ENCODE measurements at places on chromosomes 7 and 10. TPM values are rescaled to one million over a fixed set of nuclear protein-coding genes. Genes with fewer than 3 reads are reported as not detected.
A peak's percentile ranks its signal among the peaks of the same experiment; 100 is the strongest.

DNA sequence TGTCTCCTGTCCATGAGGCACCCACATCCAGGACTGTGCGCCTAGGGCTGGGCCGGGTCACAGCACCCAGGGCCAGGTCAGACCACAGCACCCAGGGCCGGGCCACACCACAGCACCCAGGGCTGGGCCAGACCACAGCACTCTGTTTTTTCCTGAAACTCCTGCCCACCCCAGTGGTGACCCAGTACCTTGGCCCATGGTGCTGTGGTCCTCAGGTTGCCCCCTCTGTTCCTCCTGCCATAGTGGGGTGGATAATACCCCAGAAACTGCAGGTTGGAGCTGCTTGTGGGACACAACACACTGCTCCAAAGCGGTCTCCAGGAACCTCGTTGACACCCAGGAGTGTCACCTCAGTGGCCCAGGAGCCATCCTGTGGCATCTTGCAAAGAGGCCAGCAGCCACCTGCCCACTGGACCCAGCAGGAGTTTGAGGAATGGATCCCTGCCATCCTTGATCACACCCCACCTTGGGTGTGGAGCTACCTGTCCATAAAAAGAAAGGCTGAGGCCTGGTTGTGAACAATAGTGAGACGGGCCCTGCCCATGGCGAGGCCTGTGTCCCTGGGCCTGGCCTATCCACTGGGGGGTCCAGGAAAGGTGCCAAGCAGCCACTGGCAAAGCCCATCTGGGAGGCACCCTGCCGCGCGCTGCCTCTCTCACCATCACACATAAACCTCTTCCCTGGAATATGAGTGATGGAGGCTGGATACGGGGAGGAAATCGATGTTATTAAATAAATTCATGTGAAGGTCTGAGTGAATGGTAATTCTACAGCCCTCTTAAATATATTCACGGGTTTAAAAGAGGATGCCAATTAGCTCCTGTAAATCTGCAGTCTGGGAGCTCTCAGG, 89.0 kb downstream of the NKX6-2 start:
- no peaks in the 10 kb centered on the region for H3K36me3 ChIP-seq
- no peaks in the 10 kb centered on the region for H3K27me3 ChIP-seq
- no peak overlapping the region for H3K4me3 ChIP-seq
- no peak overlapping the region for H3K27ac ChIP-seq
- peaks cover 20% of the 10 kb centered on the region for H3K4me1 ChIP-seq

DNA sequence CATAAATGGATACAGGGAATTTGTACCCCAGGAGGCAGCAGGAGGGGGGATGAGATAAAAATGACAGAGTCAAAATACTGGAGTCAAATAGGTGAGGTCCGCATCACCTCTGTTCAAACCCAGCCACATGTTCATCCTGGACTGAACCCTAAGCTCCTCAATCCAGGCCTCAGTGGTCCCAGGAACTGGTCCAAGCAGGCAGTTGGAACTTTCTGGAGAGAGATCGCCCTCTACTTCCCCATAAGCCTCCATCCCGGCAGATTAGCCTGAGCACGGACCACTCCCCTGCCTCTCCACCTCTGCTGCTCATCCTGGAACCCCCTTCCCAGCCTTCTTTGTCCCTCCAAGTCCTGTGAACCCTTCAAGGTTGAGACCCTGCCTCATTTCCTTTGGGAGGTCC, 959.7 kb upstream of the ZNF722 start:
- no peak overlapping the region for H3K4me3 ChIP-seq
- no peak for DNase-seq
- H3K27me3 ChIP-seq, result no peaks in the 10 kb centered on the region
- no peak overlapping the region for H3K27ac ChIP-seq

The TNKS2 gene
- 53.3 TPM for total RNA-seq

- H3K36me3 ChIP-seq, result no peaks in the 10 kb centered on the region
- peak overlapping the region; percentile 73 for H3K27ac ChIP-seq
- H3K4me1 ChIP-seq, result no peaks in the 10 kb centered on the region
- no peaks in the 10 kb centered on the region for H3K27me3 ChIP-seq
Measured at GRCh38 chr7:117791877-117792780, 81.1 kb downstream of the CTTNBP2 start.

- H3K27me3 ChIP-seq, result no peaks in the 10 kb centered on the region
- DNase-seq, result no peak
- no peak overlapping the region for H3K27ac ChIP-seq
- H3K4me3 ChIP-seq, result no peak overlapping the region
Measured at GRCh38 chr7:50648570-50649169, 83.5 kb upstream of the DDC start.

- H3K36me3 ChIP-seq, result no peaks in the 10 kb centered on the region
- no peaks in the 10 kb centered on the region for H3K4me1 ChIP-seq
- no peak overlapping the region for H3K27ac ChIP-seq
- no peaks in the 10 kb centered on the region for H3K27me3 ChIP-seq
- no peak for DNase-seq
- no peak overlapping the region for H3K4me3 ChIP-seq
Measured at GRCh38 chr7:34069676-34070075, 164.3 kb downstream of the BMPER start.

DNA sequence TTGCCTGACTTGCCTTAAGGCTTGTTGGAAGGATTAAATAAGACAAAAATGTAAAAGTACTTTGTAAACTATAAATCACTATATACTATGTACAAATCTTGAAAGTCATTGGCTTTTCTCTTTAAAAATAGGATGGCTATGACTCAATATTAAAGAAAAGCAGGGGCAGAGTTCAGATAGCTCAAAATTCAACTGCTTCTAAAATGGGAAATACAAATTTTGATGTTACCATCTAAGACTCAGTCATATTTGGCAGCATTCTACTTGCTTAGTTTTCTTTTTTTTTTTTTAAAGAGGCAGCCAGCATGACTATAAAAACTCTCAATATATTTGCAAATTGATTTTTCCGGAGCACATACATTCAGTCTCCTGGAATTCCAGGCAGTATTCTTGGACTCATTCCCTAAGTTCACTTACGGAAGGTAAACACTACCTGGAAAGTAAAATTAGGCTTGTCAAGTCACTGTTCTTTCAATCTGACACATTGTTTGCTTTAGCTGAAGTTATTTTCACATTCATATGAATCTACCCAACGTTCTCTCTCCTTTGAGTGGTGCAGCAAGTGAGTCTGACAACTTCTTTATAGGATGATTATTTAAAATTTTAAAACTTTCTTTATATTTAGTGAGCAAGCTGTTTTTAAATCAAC, 133.8 kb upstream of the CCDC6 start:
- no peaks in the 10 kb centered on the region for H3K27me3 ChIP-seq
- no peak overlapping the region for H3K27ac ChIP-seq
- no peaks in the 10 kb centered on the region for H3K4me1 ChIP-seq
- no peak overlapping the region for H3K4me3 ChIP-seq
- no peak for DNase-seq
- no peaks in the 10 kb centered on the region for H3K36me3 ChIP-seq

- no peak overlapping the region for H3K27ac ChIP-seq
- no peaks in the 10 kb centered on the region for H3K36me3 ChIP-seq
- no peaks in the 10 kb centered on the region for H3K4me1 ChIP-seq
- no peak overlapping the region for H3K4me3 ChIP-seq
- H3K27me3 ChIP-seq, result no peaks in the 10 kb centered on the region
Measured at GRCh38 chr10:85433248-85433647, 933.3 kb downstream of the GRID1 start.

GRCh38 chr7:79455173-79455790, 1.8 kb upstream of the MAGI2 start:
- peaks cover 21% of the 10 kb centered on the region for H3K4me1 ChIP-seq
- H3K4me3 ChIP-seq, result no peak overlapping the region
- H3K27ac ChIP-seq, result no peak overlapping the region
- H3K36me3 ChIP-seq, result no peaks in the 10 kb centered on the region
- no peaks in the 10 kb centered on the region for H3K27me3 ChIP-seq
- DNase-seq, result no peak

DNA sequence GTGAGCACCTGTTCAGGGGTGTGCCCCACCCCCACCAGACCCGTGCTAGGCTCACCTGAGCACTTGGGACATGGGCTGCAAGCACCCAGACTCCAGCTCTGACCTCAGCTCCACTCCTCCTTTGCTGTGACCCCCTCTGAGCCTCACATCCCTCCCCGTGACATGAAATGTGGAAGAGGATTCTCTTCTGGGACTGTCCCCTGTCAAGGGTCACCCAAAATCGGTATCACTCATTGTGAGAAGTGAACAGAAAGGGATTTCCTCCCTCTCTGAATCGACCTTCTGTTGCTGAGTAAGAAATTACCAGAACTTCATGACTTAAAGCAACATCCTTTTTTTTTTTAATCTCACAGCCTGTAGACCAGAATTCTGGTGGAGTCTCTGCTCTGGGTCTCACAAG, 6.2 kb upstream of the CHST15 start:
- H3K27ac ChIP-seq, result no peak overlapping the region
- no peaks in the 10 kb centered on the region for H3K27me3 ChIP-seq
- no peak overlapping the region for H3K4me3 ChIP-seq
- DNase-seq, result no peak

The DLX6 gene
- not detected for total RNA-seq

The ENTPD7 gene
- total RNA-seq, result 11.0 TPM

The UBTD1 gene
- total RNA-seq, result 11.6 TPM

DNA sequence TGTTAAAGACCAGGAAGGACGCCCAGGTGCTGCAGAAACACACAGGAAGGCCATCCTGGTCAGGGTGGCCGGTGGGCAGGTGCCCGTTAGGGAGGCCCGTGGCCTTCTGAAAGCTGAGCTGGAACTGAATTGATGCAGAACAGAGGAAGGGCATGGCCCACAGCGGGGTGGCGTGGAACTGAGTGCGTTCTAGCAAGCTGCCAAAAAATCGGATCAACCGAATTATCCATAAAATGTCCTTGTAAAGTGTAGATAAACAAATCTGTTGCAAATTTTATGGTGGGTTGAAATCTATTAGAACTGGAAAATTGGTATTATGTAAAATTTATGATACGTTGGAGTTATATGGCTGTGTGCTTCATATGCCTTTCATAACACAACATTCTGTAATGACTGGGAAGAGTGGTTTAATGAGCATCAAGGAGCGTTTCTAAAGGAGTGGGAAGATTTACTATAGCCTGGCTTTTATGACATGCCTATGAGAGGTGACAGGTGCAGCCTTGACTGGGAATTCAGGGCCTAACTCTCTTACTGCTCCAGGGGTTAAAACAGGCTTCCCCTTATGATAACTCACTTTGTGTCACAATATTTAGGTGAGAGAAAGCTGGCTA, 108.1 kb downstream of the GPR26 start:
- H3K27ac ChIP-seq, result no peak overlapping the region
- H3K4me1 ChIP-seq, result no peaks in the 10 kb centered on the region
- no peaks in the 10 kb centered on the region for H3K36me3 ChIP-seq
- no peak overlapping the region for H3K4me3 ChIP-seq
- no peaks in the 10 kb centered on the region for H3K27me3 ChIP-seq
- DNase-seq, result no peak

The ADK gene
- 18.9 TPM for total RNA-seq

GRCh38 chr7:48035967-48036478, 680 bp downstream of the C7orf57 start:
- H3K4me3 ChIP-seq, result no peak overlapping the region
- H3K27ac ChIP-seq, result no peak overlapping the region
- H3K27me3 ChIP-seq, result no peaks in the 10 kb centered on the region
- peak; percentile 24 for DNase-seq

The NRP1 gene
- 151 TPM for total RNA-seq

The PSMG3 gene
- total RNA-seq, result 45.1 TPM

GRCh38 chr10:4345877-4346646, 479.9 kb upstream of the AKR1E2 start:
- H3K27me3 ChIP-seq, result no peaks in the 10 kb centered on the region
- H3K4me1 ChIP-seq, result no peaks in the 10 kb centered on the region
- DNase-seq, result no peak
- H3K27ac ChIP-seq, result no peak overlapping the region
- H3K36me3 ChIP-seq, result no peaks in the 10 kb centered on the region

GRCh38 chr7:105885387-105886111, 9.2 kb upstream of the ATXN7L1 start:
- no peaks in the 10 kb centered on the region for H3K27me3 ChIP-seq
- no peak for DNase-seq
- H3K4me1 ChIP-seq, result peaks cover 10% of the 10 kb centered on the region
- H3K36me3 ChIP-seq, result no peaks in the 10 kb centered on the region
- H3K27ac ChIP-seq, result no peak overlapping the region

DNA sequence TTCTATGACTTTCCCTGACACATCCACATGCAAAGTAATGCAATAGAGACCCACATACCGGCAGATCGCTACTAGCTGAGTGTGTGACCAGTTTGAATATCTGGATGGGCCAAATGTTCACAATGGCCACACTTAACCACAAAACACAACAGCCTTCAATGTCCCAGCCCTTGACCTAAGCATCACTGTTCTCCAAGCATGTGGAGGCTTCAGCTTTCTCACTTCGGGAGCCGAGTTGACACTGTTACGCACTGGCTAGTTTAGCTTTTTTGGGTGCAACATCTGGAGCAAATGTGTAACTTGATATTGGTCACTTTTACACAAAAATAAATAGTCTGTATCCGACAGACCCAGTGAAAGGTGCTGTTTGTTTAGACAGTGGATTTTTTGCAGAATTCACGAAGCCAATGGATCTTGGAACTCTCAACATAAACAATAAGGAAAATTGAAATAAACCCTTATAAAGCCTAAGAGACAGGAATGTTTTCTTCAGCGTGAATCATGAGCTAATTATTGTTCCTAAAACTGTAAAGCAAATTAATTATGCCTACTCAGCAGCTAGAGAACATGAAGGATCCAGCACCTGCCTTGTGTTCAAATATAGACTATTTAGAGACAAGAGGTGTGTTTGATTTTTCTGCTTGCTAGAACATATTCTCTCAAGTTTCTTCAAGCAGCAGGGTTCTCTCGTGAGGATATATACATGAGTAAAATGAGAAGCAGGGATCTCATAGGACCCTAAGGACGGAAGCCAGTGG, 117.6 kb upstream of the JCAD start:
- no peak overlapping the region for H3K4me3 ChIP-seq
- H3K27me3 ChIP-seq, result no peaks in the 10 kb centered on the region
- H3K36me3 ChIP-seq, result no peaks in the 10 kb centered on the region
- no peak overlapping the region for H3K27ac ChIP-seq
- H3K4me1 ChIP-seq, result no peaks in the 10 kb centered on the region
- no peak for DNase-seq

The AGR2 gene
- total RNA-seq, result not detected

DNA sequence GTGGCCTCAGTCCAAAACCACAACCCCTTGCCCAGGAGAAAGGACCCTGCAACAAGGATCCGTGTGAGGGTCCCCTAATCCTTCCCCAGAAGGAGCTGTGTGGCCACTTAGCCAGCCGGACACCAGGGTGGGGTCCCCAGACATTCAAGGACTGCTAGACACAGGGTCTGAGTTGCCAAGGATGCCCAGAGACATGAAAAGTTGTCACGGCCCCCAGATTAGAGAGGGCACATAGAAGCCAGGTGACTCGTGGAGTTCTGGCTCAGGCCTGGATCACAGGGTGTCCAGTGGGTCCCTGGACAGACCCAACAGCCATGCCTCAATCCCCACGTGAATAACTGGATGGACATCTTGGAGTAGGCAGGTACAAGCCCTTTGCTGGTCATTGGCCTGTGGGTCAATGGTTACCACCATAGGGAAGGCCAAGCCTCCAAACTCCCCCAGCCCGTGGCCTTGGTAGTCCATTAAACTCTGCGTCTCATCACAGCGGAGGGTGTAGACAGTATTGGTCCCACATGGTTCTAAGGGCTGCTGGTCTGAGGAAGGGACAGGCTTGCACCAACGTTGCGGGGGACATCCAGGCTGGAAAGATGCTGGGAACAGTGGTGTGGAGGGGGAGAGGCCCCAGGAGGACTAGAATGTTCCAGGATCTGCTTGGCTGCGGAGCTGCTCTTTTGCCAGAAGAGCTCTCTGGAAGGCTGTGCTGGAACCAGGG, 205.9 kb upstream of the PPP2R2D start:
- DNase-seq, result no peak
- H3K36me3 ChIP-seq, result no peaks in the 10 kb centered on the region
- H3K27ac ChIP-seq, result no peak overlapping the region
- H3K4me1 ChIP-seq, result no peaks in the 10 kb centered on the region
- no peak overlapping the region for H3K4me3 ChIP-seq

The LEP gene
- not detected for total RNA-seq

Data from adrenal gland (tissue), 19 donors.